ENCODE measurements at places on chromosomes 13 and 19.

GRCh38 chr13:45333251-45333976 lies 7.6 kb downstream of the TPT1 start:
- no peak for DNase-seq

DNA sequence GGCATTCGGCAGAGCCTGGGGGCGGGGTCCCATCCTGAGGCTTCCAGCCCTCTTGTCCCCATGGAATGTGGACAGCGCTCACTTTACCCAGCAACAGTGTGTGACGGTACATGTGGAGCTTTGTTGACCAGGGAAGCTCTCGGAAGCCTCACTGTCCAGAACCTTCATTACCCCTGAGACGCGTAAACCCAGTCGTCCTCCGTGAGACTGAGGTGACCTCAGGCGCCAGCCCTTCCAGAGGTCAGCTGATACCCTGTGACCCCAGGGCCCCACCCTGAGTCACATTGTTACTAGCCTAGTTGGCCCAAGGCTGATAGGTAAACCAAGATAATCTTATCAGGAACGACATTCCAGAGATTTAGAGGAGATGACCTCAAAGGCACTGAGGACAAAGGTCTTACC lies 10.2 kb upstream of the TMEM160 start:
- no peak for DNase-seq

DNA sequence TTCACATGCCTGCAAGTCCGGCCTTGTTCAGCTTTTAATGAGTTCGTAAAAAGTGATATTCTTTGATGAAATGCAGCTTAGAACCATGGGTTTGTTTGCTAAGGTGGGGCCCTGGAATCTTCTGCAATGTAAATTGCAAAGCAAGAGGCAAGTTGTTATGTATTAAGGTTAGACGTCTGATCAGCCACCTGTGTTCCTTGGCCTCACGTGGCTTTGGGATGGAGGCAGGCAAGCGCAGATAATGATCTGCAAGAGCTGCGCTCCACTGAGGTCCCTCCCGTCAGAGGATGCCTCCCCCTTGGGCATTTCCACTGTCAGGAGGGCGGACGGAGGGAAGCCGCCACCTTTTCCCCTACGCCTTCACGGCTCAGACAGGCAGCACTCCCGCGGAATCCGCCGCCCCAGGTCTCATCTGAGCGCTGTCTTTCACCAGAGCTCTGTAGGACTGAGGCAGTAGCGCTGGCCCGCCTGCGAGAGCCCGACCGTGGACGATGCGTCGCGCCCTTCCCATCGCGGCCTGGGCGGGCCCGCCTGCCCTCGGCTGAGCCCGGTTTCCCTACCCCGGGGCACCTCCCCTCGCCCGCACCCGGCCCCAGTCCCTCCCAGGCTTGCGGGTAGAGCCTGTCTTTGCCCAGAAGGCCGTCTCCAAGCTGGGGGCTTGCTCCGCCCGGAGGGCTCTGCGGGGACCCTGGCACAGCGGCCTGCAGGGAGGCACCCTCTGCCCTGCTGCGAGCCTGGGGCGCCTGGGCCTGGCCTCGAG lies 110.9 kb downstream of the CRYL1 start:
- DNase-seq: no peak

GRCh38 chr13:20227730-20228129 lies 4.4 kb downstream of the GJB6 start:
- DNase-seq: no peak

DNA sequence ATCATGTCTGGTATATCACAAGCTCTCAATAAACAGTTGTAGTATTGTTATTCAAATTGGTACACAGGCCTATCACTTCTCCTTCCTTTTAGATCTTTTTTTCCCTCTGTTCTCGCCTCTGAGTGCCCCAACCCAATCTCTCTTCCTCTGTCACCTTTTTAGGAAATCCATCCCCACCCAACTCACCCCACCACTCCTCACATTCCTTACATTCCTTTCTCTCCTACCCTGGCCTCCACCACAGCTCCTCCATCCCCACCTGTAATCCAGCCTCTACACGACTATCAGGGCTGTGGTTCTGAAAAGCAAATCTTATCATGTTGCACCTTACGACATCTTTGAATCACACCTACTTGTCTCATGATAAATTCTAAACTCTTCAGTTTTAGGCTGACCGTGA lies 545.4 kb upstream of the GPC6 start:
- DNase-seq: no peak

GRCh38 chr19:2733930-2734588 lies 5.8 kb downstream of the SLC39A3 start:
- DNase-seq: no peak

DNA sequence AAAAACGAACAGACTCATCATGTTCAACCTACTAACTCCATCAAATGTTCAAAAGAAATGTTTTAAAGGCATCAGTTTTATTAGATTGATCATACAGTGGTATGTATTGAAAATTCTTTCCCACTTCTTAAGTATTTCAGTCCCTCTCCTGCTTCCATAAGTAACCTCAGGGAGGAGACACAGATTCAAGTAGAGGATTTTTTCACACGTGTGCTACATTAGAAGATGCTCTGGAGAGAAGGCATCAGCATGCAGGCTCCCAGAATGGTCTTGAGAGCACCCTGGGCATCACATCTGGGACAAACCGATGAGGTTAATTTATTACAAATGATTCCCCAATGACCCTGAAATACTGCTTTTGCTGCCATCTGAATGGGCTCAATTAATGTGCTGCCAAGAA lies 3.6 kb downstream of the GPR12 start:
- no peak for DNase-seq

DNA sequence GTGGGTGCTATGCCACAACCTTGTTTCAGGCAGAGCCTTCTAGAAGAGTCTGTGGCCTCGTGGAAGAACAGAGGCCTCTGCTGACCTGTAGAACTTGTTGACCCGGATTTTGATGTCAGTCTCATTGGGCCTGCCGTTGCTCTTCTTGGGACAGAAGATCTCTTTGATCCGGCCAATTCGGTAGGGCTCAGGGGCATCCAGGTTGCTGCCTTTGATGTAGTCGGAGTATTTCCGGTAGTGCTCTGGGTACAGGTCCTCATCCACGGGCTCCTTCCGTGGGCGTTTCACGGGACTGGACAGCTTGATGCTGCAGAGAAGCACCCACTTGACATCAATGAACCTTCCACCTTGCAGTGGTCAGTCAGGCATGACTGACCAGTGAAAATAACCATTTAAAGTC lies 24.0 kb upstream of the EIF3G start:
- DNase-seq: peak; percentile 71

GRCh38 chr13:84126671-84127171 lies 244.4 kb upstream of the SLITRK1 start:
- DNase-seq: no peak

- no peak for DNase-seq
Measured at GRCh38 chr13:76425935-76426334, 460.3 kb downstream of the KCTD12 start.

DNA sequence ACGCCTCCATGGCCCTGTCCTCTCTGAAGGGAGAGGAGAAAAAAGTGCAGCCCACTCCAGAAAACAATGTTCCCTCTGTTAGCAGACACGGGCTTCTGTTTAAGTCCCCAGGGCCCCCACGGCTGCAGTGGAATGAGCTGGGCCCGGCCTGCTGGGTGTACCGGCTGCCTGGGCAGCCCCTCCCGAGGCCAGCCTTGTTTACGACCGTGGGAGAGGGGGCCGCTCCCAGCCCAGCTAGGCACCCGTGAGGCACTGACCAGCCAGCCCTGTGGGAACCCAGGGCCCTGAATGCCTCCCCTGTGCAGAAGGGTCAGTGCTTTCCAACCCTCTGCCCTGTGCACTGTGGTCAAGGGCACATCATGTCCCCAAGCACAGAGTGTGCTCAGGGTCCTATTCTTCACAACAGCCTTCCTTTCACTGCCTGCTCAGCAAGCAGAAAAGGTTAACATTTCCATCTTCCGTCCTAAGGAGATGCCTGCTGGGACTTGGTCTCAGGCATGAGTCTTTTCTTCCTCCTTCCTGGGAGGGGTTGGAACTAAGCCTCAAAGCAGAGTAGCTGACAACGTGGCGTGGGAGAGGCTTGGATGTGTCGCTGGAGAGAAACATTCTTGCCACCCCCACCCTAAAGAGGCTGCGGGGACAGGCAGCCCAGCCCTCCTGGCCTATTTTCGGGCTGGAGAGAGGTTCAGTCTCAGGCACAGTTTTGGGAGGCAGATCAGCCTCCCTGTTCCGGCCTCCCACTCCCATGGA lies 90.1 kb downstream of the RGCC start:
- DNase-seq: no peak

DNA sequence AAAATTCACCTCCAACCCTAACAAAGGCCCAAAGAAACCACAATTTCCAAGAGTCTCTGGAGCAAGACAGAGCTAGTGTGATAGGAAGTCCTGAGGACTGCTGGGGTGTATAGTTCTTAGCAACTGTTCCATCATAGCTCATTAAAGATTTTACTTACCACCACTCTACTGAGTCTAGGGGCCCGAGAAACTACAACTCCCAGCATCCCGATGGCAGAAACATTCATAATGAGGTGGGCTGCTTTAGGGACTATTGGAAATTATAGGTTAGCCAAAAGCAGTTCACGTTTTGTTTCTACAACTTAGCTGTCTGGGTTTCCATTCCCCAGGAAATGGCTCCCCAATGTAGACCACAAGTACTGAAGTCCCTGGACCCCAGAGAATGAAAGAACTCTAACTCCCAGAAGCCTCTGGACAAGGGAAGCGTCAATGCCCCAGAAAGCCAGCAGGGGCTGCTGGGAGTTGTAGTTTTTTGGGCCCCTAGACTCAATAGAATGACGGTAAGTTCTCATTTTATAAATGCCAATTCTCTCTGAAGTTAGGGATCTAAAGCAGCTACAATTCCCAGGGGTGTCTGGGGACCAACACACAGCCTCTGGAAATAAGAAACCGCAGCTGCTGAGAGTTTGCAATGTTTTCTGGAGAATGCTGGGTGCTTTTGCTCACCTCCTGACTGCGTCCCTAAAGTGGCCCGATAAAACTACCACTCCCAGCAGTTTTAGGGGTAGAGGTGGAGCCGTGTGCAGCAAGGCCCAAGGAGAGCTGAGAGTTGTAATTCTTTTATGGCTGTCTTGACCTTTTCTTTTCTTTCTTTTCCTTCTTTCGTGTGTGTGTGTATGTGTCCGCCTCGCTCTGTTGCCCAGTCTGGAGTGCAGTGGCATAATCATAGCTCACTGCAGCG lies 11.1 kb downstream of the FTL start:
- peak; percentile 68 for DNase-seq

DNA sequence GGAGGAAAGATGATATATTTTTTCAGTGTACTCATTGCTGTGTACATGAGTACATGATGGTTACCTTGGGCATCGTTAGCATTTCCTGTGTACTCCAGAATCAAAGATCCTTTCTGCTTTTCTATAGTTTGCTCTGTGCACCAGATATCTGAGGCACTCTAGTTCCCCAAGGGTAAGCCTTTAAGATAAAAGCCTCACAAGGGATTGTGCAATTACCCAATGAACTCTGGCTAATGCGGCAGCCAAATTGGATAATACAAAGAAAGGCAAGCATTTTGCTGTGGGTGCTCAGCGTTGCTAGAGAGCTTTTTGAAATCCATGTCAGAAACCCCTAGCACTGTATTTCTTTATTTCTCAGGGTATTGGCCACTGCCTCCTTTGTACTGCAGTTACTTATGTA lies 2.9 kb downstream of the CYSLTR2 start:
- DNase-seq: no peak

DNA sequence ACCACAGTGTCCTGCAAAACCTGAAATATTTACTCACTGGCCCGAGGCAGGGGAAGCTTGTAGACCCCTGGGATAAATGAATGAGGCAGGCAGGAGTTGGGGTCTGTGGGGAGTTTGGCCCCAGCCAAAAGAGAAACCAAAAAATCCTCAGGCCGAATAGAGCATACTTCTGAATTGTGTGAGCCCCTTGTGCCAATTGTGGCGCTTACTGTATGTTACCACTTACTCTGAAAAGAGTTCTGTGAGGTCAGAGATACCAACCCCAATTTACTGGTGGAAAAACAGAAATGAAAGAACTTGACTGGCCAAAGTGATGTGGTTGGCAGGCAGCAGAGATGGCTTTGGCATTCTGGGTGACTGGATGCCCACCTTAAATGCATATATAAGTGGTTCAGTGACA lies 6.9 kb downstream of the CARM1 start:
- no peak for DNase-seq

GRCh38 chr13:111139873-111140561 lies 24.9 kb downstream of the ARHGEF7 start:
- DNase-seq: no peak

DNA sequence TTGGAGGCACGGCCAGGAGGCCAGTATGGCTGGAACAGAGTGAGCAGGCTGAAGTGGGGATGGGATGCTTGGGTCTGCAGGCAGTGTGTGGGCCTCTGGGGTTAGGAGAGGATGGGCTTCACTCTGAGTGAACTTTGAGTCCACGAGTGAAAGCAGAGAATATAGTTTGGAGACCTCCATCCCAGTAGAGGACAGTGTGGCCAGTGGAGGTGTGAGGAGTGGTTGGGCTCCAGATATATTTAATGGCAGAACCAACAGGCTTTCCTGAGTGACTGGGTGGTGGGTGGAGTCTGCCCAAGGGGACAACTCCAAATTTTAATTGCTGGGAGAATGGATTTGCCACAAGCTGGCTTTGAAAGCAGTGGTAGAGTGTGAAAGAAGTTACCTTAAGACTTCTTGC lies 27.3 kb downstream of the GATAD2A start:
- DNase-seq: no peak

DNA sequence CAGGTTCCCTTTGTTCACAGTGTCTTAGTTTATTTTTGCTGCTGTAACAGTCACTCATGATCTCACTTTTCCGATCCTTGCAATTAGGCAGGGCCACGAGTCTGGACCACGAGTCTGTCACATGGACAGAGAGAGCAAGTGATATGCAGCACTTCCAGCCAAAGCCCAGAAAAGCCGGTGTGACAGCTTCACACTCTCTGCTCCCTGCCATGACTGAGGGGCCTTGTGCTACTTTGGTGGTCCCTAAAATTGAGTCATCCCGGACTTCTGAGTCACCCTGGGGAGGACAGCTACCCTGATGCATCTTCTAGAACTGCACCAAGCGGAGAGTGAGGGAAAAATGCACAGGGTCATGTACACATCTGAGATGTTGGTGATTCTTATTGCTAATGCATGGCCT lies 179.6 kb downstream of the EFNB2 start:
- no peak for DNase-seq

GRCh38 chr13:23344931-23345595 lies 88.4 kb downstream of the SACS start:
- DNase-seq: no peak

DNA sequence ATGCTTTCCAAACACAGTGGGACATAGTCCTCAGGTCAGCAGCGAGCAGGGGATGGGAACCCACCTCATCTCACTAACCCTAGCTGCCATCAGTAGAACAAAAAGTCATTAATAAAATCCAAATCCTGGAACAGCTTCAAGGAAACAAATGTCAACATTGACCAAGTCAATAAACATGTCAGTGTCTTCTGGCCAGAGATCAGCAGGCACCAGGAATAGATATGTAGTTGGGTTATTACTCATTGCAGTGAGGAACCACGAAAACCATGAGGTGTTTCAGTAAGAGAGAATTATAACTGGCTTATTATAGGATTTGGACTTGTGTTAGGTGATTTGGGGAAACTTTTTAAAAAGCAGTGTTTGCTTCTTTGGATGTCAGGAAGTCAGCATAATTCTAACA lies 17.1 kb upstream of the CD33 start:
- DNase-seq: no peak

GRCh38 chr13:101298517-101298916 lies 117.8 kb downstream of the NALCN start:
- no peak for DNase-seq
